ENCODE measurements at places on chromosomes 11 and 22. TPM values are rescaled to one million over a fixed set of nuclear protein-coding genes. Genes with fewer than 3 reads are reported as not detected.

DNA sequence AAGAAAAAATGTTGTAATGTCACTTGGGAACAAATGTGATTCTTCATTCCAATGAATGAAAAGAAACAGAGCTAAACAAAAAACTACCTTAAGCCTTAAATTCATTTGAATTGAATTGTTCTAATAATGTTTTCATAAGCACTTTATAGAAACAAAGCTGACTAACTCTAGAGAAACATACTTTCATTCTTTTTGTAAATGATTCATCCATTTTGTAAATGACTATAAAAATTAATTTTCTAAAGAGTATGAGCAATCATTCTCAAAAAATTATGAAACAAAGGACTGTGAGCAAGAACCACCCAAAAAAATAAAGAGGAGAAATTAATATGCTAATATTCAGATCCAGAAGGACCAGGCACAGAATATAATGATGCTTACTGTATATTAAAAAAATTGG lies 986.5 kb upstream of the CHORDC1 start:
- no peak for DNase-seq

GRCh38 chr11:94171693-94172440 lies 43.2 kb downstream of the PANX1 start:
- DNase-seq, result peak; percentile 54

GRCh38 chr11:106241601-106242257 lies 164.3 kb downstream of the AASDHPPT start:
- DNase-seq, result no peak

- DNase-seq, result no peak
Measured at GRCh38 chr11:30017445-30017895, 640 bp upstream of the KCNA4 start.

- no peak for DNase-seq
Measured at GRCh38 chr22:20578192-20578591, 70.8 kb downstream of the MED15 start.

- no peak for DNase-seq
Measured at GRCh38 chr22:16803255-16803917, 21.8 kb downstream of the XKR3 start.

- DNase-seq, result no peak
Measured at GRCh38 chr11:74838188-74838587, 89.5 kb downstream of the RNF169 start.

DNA sequence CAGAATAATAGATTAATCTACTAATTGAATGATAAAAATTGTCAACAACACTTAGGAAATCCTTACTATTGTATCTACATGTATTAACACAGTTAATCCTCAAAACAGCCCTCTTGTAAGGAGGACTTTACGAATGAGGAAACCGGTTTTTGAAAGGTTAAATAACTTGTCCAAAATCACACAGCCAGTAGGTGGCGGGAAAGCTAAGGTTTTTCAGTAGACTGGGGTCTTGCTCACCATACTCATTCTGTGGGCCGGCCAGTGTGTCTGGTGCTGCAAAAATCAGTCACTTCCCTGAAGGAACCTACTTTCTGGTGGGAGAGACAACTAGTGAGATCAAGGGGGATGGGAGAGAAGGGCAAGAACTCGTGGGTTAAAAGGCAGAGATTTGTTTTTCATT lies 3.8 kb downstream of the DCPS start:
- DNase-seq, result no peak

- no peak for DNase-seq
Measured at GRCh38 chr11:27390318-27391295, 27.6 kb upstream of the CCDC34 start.

- DNase-seq, result peak; percentile 29
Measured at GRCh38 chr22:47172771-47173534, 410.5 kb downstream of the TBC1D22A start.

The SELENOM gene
- 43.4 TPM for total RNA-seq

The UPK3A gene
- total RNA-seq, result 0.65 TPM

The SYT12 gene
- total RNA-seq, result 0.13 TPM

The MS4A1 gene
- total RNA-seq, result not detected

The GDPD4 gene
- total RNA-seq, result not detected

Data from Right ventricle myocardium superior (tissue), 1 donor.